Activated naive CD4-positive, alpha-beta T cell treated with anti-CD3 and anti-CD28 coated beads, Interleukin-2, amount 10 ng/mL, durations not matched to agents 7 days and 5 days (primary cell): ENCODE measurements at places on chromosomes 5 and 9.

- no peak overlapping the region for H3K4me3 ChIP-seq
- no peak for DNase-seq
- H3K27me3 ChIP-seq, result no peaks in the 10 kb centered on the region
- H3K36me3 ChIP-seq, result peaks cover 53% of the 10 kb centered on the region
- H3K4me1 ChIP-seq, result peaks cover 9% of the 10 kb centered on the region
Measured at GRCh38 chr9:110135846-110136245, 72.1 kb downstream of the C9orf152 start.

GRCh38 chr5:154993461-154993860 lies 20.1 kb upstream of the KIF4B start:
- no peaks in the 10 kb centered on the region for H3K36me3 ChIP-seq
- H3K27me3 ChIP-seq, result no peaks in the 10 kb centered on the region
- H3K4me1 ChIP-seq, result no peaks in the 10 kb centered on the region
- H3K4me3 ChIP-seq, result no peak overlapping the region
- DNase-seq, result no peak

DNA sequence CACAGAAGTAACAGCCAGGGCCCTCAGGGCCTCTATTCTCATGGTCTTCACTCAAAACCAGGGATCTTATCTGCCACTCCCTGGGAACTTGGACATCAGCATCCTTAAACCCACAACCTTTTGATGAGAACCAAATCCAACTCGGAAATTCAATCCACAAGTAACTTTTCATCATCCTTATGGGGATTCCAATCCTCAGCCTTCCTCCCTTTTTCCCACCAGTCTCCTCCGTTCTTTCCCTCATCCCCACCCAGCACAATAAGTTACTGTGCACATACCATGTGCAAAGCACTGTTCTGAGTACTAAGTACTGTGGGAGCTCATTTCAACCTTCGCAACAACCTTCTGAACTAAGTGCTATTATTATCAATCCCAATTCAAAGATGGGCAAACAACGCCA lies 17.0 kb downstream of the GOLPH3 start:
- peaks cover 19% of the 10 kb centered on the region for H3K36me3 ChIP-seq
- DNase-seq, result no peak
- H3K4me3 ChIP-seq, result no peak overlapping the region
- H3K27ac ChIP-seq, result no peak overlapping the region

- peaks cover 3% of the 10 kb centered on the region for H3K4me1 ChIP-seq
- no peak for DNase-seq
- H3K27ac ChIP-seq, result no peak overlapping the region
- H3K36me3 ChIP-seq, result no peaks in the 10 kb centered on the region
Measured at GRCh38 chr9:23587433-23587832, 238.6 kb downstream of the ELAVL2 start.

GRCh38 chr9:26244661-26245451 lies 566.6 kb upstream of the TUSC1 start:
- DNase-seq, result no peak
- no peaks in the 10 kb centered on the region for H3K4me1 ChIP-seq
- no peak overlapping the region for H3K4me3 ChIP-seq
- no peaks in the 10 kb centered on the region for H3K36me3 ChIP-seq
- H3K27ac ChIP-seq, result no peak overlapping the region

DNA sequence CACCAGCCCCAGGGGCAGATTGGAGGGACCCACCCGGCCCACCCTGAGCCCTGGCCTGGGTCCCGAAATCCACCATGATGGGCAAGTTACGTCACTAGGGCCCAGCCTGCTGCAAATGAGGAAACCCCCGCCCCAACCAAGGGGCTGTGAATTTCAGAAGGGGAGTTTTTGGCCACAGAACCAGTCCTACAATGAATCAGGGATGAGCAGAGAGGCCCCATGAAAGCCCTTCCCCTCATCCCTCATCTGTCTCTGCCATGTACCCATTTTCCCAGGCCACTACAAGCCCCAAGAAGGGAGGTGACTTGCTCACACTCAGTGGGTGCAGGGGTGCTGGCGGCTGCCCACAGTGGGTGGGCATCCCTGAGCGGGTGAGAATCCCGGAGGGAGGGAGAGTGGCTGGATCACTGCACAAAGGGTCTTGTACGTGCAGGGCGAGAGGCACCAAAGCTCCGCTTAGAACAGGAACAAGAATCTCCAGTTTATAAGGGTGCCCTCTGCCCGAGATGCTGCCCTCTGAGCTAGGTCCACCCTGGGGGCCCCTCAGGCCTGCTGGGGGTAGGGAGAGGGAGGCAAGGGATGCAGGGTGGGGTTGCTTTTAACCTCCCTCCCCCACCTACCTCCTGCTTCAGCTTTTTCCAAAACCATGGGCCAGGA lies 10.4 kb upstream of the TCF7 start:
- peak overlapping the region; percentile 94 for H3K27ac ChIP-seq
- peaks cover 20% of the 10 kb centered on the region for H3K27me3 ChIP-seq
- H3K4me1 ChIP-seq, result peaks cover 88% of the 10 kb centered on the region
- H3K4me3 ChIP-seq, result peak overlapping the region; percentile 48

GRCh38 chr9:78296201-78296892 lies 578 bp upstream of the PSAT1 start:
- peak overlapping the region; percentile 88 for H3K4me3 ChIP-seq
- H3K27me3 ChIP-seq, result peaks cover 6% of the 10 kb centered on the region
- H3K4me1 ChIP-seq, result peaks cover 59% of the 10 kb centered on the region
- H3K27ac ChIP-seq, result peak overlapping the region; percentile 92

GRCh38 chr5:72955143-72955767 lies 586 bp upstream of the FCHO2 start:
- peak; percentile 33 for DNase-seq
- H3K27ac ChIP-seq, result peak overlapping the region; percentile 16
- H3K36me3 ChIP-seq, result no peaks in the 10 kb centered on the region

- no peak overlapping the region for H3K4me3 ChIP-seq
- no peak overlapping the region for H3K27ac ChIP-seq
- H3K36me3 ChIP-seq, result peaks cover 6% of the 10 kb centered on the region
Measured at GRCh38 chr5:76495870-76496269, 92.8 kb downstream of the IQGAP2 start.

GRCh38 chr5:169748174-169748573 lies 111.1 kb downstream of the DOCK2 start:
- peaks cover 8% of the 10 kb centered on the region for H3K4me1 ChIP-seq
- DNase-seq, result no peak
- H3K27ac ChIP-seq, result no peak overlapping the region
- H3K36me3 ChIP-seq, result peaks cover 73% of the 10 kb centered on the region

DNA sequence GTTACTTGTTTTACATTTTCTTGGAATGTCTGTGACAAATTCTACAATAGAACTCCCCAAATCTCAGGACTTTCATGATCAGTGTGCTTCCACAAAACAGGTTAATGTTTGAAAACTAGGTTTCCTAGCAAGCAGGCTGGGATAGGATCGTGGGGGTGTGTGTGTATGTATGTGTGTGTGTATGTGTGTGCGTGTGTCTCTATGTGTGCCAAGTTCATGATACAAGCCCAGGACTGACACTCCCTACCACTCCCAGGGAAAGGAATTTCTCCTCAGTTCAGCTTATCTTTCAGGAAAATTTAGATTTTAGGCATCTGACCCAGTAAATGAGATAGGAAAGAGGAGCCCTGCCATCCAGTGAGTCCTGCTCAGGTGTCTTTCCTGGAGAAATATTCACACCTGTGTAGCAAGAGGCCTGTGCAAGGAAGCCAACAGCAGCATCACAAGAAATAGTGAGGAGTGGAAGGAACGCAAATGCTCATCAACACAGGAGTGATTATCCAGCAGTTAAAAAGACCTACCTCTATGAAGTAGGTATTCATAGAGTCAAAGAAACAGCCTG lies 13.8 kb upstream of the ABLIM3 start:
- no peaks in the 10 kb centered on the region for H3K36me3 ChIP-seq
- no peaks in the 10 kb centered on the region for H3K4me1 ChIP-seq
- no peak overlapping the region for H3K4me3 ChIP-seq
- H3K27ac ChIP-seq, result no peak overlapping the region
- no peak for DNase-seq

- H3K4me3 ChIP-seq, result no peak overlapping the region
- no peak for DNase-seq
- peaks cover 76% of the 10 kb centered on the region for H3K36me3 ChIP-seq
Measured at GRCh38 chr9:121171236-121171635, 30.4 kb downstream of the RAB14 start.

GRCh38 chr9:15606643-15607472 lies 54.0 kb downstream of the CCDC171 start:
- no peaks in the 10 kb centered on the region for H3K36me3 ChIP-seq
- H3K27ac ChIP-seq, result no peak overlapping the region
- peaks cover 6% of the 10 kb centered on the region for H3K4me1 ChIP-seq
- H3K4me3 ChIP-seq, result no peak overlapping the region

DNA sequence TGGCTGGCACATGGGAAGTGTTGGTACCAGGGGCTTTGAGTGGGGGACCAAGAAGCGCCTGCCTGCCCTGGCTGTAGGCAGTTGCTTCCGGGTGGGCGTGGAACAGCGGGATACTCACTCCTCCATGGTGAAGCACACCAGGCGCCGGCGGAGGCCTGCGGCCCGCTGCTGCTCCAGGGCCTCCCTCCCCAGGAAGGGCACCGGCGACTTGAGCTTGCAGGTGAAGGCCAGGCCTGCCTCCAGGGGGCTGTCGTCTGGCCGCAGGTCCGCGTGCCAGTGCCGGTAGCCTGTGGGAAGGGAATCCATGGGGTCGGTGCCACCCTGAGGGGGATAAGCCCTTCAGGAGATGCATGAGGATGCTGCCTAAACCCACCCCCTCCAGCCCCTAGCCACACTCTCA lies 34.3 kb downstream of the DBH start:
- peaks cover 3% of the 10 kb centered on the region for H3K4me1 ChIP-seq
- DNase-seq, result no peak
- no peaks in the 10 kb centered on the region for H3K36me3 ChIP-seq
- no peak overlapping the region for H3K27ac ChIP-seq

DNA sequence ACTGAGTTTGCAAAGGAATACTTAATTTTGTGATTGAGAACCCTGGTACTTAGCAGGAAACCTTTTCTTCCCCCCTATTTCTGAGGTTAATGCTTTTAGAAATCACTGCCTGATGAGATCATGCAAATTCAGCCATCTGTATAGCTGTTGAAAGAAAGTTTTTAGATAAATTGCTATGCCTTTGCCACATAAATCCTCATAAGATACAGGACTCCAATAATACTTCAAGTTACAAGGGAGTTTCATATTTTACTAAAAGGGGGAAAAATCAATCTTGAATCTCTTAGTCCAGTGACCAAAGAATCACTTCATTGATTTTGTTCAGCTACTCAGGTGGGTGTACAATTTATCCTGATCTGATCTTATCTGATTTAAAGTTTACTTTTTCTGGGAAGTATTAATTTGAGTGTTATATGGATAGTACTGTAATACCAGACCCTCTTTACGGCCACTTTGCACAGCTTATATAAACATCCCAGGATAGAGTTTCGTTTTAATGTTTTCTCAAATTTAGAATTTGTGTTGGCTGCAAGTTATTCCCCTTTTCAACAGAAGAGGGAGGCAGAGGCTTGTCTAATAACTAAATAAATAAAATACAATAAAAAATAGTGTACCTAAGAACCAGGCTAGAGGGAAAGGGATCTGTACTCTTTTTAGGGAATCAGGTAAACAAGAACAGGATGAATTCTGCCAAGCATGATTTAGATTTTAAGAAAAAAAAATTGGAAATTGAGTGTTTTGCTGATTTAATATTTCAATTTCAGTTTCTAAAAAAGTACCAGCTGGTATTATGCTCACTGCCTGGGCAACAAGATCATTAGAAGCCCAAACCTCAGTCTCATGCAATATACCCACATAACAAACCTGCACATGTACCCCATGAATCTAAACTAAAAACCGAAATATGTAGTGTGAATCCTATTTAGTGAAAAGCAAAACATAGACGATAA lies 69.1 kb downstream of the PSAT1 start:
- peaks cover 6% of the 10 kb centered on the region for H3K27me3 ChIP-seq
- no peaks in the 10 kb centered on the region for H3K4me1 ChIP-seq
- no peak for DNase-seq
- no peak overlapping the region for H3K27ac ChIP-seq

DNA sequence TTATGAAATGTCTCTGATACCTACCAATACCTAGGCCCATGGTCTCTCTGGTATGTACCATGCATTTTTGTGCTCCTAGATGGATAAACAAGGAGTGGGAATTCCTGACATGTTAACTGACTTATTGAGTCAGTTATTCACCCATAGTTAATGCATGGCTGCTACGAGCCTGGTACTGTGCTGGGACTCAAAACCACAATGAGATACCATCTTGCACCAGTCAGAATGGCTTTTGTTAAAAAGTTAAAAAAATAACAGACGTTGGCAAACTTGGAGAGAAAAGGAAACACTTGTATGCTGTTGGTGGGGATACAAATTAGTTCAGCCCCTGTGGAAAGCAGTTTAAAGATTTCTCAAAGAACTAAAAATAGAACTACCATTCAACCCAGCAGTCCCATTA lies 293.8 kb downstream of the OSTF1 start:
- H3K27ac ChIP-seq, result no peak overlapping the region
- no peaks in the 10 kb centered on the region for H3K4me1 ChIP-seq
- H3K27me3 ChIP-seq, result no peaks in the 10 kb centered on the region

GRCh38 chr9:79403495-79403894 lies 168.3 kb upstream of the TLE4 start:
- H3K27ac ChIP-seq, result no peak overlapping the region
- DNase-seq, result no peak
- H3K4me1 ChIP-seq, result no peaks in the 10 kb centered on the region

DNA sequence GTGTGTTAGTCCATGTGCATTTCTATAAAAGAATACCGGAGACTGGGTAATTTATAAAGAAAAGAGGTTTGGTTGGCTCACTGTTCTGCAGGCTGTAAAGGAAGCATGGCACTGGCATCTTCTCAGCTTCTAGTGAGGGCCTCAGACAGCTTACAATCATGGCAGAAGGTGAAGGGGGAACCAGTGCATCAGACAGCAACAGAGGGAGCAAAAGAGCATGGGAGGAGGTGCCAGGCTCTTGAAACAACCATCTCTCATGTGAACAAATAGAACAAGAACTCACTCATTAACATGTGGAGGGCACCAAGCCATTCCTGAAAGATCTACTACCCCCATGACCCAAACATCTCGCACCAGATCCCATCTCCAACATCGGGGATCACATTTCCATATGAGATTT lies 89.2 kb upstream of the IL33 start:
- no peaks in the 10 kb centered on the region for H3K36me3 ChIP-seq
- H3K27me3 ChIP-seq, result peaks cover 13% of the 10 kb centered on the region
- no peak overlapping the region for H3K27ac ChIP-seq
- no peak for DNase-seq

- H3K36me3 ChIP-seq, result peaks cover 17% of the 10 kb centered on the region
- peak; percentile 44 for DNase-seq
- H3K27me3 ChIP-seq, result peaks cover 18% of the 10 kb centered on the region
- peak overlapping the region; percentile 84 for H3K27ac ChIP-seq
- peaks cover 52% of the 10 kb centered on the region for H3K4me1 ChIP-seq
Measured at GRCh38 chr5:179819296-179820126, 1.2 kb upstream of the SQSTM1 start.

DNA sequence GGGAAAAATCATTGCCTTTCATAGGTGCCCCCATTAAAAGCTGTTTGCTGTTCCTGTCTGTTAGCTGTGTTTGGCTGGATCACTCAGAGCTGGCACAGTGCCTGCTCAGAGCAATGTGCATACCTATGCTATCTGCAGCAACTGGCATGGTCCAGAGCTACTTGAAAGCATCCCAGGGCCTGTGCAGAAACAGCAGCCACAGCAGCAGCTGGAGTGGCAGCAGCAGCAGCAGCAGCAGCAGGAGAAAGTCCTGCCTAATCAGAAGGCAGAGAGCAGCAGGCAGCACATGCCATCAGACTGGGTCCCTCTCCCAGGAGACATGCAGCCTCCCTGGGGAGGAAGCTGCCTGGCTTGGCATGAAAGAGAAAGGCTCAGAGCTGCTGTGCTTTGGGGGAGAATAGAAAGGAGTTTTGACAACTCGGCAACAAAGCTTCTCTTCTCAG lies 243.8 kb upstream of the WWC1 start:
- H3K4me1 ChIP-seq, result no peaks in the 10 kb centered on the region
- H3K36me3 ChIP-seq, result no peaks in the 10 kb centered on the region
- H3K4me3 ChIP-seq, result no peak overlapping the region
- no peak for DNase-seq
- H3K27me3 ChIP-seq, result no peaks in the 10 kb centered on the region
